ENCODE measurements at places on chromosomes 6 and 20. TPM values are rescaled to one million over a fixed set of nuclear protein-coding genes. Genes with fewer than 3 reads are reported as not detected.
A peak's percentile ranks its signal among the peaks of the same experiment; 100 is the strongest.

- no peak for DNase-seq
Measured at GRCh38 chr20:58824843-58825242, 25.9 kb downstream of the GNAS-AS1 start.

GRCh38 chr6:129110690-129111343, 227.9 kb downstream of the LAMA2 start:
- no peak for DNase-seq

- DNase-seq = no peak
Measured at GRCh38 chr6:32895006-32895345, 41.0 kb downstream of the PSMB9 start.

DNA sequence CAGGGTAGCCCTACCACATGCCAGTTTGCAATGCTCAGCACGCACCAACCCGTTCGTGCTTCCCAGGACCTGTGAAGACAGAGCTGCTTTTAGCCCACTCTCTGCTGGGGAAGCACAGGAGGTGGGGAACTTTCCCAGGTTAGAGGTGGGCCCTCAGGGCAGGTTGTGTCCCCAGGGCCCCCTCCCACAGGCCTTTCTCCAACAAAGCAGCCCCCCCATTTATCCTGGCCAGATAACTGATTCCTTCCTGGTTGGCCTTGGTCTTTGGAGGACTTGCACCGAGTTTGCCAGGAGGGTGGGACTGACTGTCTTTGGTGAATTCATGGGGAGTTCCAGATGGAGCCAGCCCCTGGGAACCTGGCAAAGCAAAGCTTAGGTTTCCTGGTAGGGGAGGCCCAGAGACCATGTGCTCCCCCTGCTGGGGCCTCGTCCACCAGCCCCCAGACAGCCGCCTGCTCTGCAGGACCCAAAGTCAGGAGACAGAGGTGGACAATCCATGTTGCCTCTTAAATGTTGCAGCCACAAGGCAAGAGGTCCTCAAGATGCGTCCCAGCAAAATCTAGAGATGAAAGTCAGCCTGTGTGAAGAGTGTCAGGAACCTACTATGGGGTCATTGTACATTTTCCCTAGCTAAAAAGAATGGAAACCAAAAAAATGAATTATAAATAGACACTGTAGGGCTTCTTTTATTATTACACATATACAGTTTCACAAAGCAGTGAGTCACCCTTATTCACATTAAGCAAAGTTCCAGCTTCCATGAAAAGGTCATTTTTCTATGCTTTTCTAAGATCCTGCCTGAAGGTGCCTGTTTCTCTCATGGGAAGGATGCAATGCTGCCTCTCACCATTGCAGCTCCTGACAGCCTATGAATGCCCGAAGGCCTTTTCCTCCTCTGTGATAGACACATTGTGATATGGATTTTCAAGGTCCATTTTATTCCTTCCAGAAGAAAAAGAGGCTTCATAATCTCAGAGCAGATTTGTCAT, 497.8 kb downstream of the PREX1 start:
- DNase-seq = no peak

- no peak for DNase-seq
Measured at GRCh38 chr20:4637081-4637797, 84.5 kb upstream of the PRND start.

GRCh38 chr6:75219263-75219662, 13.4 kb upstream of the COL12A1 start:
- DNase-seq = no peak

DNA sequence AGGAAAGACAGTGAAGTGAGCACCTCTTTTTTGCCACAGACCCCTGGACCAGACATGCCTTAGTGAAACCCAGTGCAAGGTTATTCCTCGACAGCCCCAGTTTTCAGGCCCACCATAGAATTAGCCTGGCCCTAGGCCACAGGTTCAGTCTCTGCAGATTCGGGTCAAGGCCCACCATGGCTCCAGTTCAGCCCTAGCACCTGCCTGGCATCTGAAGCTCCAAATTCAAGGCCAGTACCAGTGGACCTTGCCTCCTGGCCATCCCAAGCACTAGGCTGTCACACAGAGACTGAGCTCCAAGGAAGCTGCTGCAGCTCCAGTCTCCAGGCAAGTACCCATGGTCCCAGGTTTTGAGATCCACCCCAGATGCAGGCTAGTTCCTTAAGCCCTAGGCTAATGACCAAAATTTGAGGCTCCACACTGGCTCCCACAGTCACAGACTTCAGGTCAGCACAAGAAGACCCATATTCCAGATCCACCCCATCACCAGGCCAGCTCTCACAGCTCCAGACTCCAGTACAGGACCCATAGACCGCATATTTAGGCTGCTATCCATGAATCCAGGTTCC, 877.5 kb upstream of the ADGRB3 start:
- DNase-seq = no peak

DNA sequence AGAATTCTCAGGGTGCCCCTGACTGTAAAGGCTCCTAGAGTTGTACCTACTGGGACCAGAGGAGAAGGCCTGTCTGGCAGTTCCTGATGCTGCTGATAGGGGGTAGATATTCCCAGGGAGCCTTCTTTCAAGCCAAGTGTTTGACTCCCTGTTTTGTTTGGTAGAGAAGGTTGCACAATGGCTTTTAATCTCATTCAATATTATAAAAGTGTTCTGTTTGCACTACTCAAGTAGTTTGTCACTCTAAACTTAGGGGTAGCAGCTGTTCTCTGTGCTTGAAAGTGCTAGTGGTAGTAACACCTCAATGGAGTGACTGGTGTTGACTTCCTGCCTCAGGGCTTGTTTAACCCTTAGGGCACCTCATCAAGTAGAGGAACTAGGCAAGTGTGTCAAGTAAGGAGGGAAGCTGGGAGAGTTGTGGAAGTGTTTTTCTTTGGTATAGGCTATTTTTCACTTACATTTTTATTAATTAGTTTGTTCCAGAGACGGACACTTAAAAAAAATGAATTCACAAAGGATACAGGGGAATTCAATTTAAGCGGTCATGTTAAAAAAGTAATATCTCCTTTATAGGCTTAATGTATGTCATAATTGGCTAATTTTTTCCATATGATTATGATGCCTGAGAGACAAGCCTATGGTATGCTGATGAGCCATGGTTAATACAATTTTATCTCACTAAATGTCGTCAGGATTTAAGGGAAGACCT, 38.1 kb downstream of the BICRAL start:
- no peak for DNase-seq

GRCh38 chr6:135189344-135189743, 8.2 kb downstream of the MYB start:
- no peak for DNase-seq

GRCh38 chr20:41135187-41135887, 2.0 kb upstream of the PLCG1 start:
- no peak for DNase-seq

DNA sequence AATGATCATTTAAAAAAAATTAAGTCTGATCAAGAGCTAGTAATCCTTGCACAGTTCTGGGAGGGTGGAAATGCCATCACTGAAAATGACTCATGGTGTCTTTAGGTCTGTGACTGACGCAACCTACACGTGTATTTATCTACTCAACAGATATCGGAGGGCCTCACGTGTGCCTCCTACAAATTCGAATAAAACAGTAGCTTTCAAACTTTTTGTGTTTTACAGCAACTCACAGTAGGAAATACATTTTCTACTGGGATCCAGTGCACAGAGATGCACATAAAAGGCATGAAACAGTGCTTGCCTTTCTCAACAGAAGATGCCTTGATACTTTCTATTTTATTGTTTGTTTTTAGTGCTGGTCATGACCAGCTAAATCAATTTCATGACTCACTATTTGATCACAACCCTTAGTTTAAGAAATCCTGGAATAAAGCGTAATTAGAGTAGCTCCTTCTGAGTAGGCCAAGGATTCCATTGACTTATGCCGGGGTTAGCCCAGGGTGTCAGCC, 210.0 kb upstream of the SNX9 start:
- DNase-seq = peak; percentile 18

GRCh38 chr6:157669747-157670216, 153.3 kb upstream of the SNX9 start:
- no peak for DNase-seq

DNA sequence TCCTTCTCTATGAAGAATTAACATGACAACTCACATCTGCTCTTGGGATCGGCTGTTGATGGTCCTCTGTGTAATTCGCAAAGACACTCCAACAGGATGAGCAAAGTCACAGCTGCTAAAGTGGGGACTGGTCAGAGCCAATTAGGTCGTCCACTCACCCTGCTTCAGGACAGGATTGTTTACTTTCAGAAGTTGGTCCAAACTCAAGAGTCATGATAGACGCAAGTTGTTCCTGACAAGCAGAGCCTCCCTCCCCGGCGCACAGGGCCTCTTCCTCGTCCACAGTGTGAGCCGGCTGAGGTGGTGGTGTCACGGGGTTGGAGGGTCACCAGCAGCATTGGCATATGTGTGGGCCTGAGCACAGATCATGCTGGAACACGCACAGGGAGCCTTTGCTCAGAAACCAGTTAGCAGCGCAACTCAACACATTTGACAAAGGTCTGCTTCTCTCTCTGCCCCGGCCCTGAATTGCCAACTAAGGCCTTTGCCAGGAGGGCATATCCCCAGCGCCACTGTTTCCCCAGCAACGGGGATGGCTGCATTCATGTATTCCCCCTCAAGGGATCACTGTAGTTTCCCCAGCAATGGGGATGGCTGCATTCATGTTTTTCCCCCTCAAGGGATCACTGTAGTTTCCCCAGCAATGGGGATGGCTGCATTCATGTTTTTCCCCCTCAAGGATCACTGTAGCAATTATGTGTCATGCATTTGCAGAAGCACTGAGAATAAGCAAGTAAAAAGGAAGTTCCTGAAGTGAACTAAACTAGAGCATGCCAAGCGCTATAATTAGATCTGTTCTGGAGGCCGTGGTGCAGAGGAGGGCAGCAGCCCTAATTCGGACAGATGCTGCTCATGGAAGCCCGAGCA, 111.7 kb downstream of the THBS2 start:
- DNase-seq = no peak

GRCh38 chr6:119322715-119323350, 26.7 kb downstream of the MAN1A1 start:
- DNase-seq = no peak

DNA sequence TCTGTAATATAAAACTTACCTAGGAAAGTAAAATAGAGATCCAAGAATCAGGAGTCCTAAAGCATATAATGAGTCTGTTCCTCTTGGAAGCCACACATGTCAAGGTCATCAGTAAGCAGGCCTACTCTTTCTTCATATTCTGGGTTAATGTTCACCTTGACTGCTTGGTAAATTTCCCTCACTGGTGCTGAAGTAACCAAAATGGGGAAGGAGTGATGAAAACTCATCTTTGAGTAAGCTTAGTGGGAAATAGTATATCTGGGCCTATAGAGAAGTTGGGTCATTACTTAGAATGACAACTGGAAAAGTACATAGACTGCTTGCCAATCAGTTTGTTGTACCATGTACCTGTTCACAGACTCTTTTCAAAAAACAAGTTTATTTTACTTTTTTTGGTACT, 6.6 kb downstream of the TSPYL4 start:
- DNase-seq = no peak

- peak; percentile 48 for DNase-seq
Measured at GRCh38 chr20:5557123-5557522, 193.1 kb upstream of the SHLD1 start.

DNA sequence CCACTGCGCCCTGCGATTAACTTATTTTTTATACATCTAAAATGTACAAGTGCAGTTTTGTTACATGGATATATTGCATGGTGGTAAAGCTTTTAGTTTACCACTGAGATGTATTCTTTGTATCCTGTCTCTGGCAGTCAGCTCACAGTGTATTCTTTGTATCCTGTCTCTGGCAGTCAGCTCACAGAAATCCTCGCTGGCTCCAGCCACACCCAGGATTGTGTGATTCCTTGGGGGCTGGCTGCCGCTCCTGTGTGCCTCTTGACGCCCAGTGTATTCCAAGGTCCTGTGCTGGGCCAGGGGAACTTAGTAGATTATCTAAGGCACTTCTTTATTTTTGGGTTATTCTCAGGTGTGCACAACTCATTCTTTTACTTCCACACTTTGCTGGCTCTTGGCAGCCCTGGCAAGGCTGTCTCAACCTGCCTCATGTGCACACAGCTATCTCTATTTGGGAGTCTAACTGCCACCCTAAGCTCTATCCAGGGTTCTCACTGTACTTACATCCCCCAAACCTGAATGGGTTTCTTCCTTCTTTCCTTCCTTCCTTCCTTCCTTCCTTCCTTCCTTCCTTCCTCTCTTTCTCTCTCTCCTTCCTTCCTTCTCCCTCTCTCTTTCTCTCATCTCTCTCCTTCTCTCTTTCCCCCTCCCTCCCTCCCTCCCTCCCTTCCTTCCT, 12.4 kb upstream of the RNF24 start:
- DNase-seq = no peak

- DNase-seq = no peak
Measured at GRCh38 chr6:67411036-67411435, 1224.0 kb upstream of the ADGRB3 start.

GRCh38 chr6:89792881-89793280, 26.7 kb downstream of the MDN1 start:
- no peak for DNase-seq

- no peak for DNase-seq
Measured at GRCh38 chr6:75460681-75461080, 32.9 kb downstream of the FILIP1 start.

GRCh38 chr6:67016921-67017460, 1310.0 kb upstream of the EYS start:
- no peak for DNase-seq

DNA sequence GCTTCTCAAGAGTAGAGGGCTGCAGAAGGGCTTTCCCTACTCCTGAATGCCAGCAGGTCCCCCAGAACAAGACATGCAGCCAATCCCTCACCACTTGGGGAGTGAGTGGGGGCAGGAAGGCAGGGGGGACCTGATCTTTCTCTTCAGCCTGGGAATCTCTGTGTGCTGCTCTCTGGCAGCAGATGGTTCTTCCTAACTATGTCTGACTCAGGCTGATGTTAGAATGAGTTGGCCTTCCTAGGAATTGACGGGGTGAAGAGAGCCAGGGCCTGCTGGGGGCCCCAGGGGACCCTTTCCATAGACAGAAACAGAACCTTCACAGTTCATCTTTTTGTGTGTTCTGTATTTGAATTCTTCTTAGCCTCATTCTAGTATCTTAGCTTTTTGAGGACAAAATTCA, 29.0 kb upstream of the TCP11 start:
- DNase-seq = no peak

DNA sequence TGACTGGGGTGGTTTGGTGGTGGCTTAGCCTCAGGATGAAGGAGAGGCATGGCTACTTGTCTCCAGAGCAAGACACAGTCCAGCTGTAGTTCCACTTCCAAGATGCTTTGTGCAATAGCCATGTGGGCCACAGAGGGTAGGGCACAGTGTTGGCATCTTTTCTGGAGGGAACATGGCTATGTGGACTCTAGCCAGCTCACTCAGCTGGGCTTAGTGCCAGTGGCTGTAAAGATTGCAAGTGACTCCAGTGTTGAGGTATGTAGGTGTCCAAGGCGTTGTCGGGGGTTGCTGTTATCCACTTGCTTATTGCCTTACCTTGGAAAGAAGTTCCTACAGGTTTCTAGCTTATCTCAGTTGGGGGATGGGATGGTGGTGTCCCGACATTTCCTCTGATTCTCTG, 233.4 kb downstream of the CD109 start:
- DNase-seq = peak; percentile 42

GRCh38 chr6:64084185-64084663, 448.6 kb downstream of the PHF3 start:
- no peak for DNase-seq

TSPYL4 gene
- total RNA-seq = 10.6 TPM

PARD6B gene
- total RNA-seq = 80.3 TPM

HLA-DPB1 gene
- total RNA-seq = not detected

SPATA25 gene
- 6.3 TPM for total RNA-seq

NRSN1 gene
- total RNA-seq = not detected

LRRC1 gene
- total RNA-seq = 23.0 TPM

NMBR gene
- 0.35 TPM for total RNA-seq

TBX18 gene
- total RNA-seq = not detected

SLPI gene
- 55.1 TPM for total RNA-seq

BCAS1 gene
- 4.0 TPM for total RNA-seq
